C1 segment of cervical spinal cord (tissue), 14 donors: ENCODE measurements at places on chromosomes 1 and 21.

GRCh38 chr1:116483481-116484309 lies 87.1 kb downstream of the CD58 start:
- DNase-seq: peak; percentile 48

DNA sequence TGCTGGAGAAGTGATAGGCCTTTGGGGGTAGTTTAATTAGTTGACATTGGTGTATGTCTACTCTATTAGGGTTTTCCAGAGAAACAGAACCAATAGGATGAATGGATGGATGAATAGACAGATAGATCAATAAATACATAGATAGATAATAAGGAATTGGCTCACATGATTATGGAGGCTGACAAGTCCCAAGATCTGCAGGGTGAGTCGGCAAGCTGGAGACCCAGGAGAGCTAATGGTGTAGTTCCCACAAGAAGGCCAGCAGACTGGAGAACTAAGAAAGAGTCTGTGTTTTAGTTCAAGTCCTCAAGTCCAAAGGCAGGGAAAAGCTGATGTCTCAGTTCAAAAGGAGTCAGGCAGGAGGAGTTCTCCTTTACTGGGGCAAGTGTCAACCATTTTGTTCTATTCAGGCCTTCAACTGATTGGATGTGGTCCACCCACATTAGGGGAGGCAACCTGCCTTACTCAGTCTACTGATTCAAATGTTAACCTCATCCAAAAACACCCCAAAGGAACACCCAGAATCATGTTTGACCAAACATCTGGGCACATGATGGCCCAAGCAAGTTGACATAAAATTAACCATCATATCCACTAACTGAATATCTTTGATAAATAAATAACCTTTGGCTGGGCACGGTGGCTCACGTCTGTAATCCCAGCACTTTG lies 4.5 kb upstream of the SDE2 start:
- DNase-seq: no peak

DNA sequence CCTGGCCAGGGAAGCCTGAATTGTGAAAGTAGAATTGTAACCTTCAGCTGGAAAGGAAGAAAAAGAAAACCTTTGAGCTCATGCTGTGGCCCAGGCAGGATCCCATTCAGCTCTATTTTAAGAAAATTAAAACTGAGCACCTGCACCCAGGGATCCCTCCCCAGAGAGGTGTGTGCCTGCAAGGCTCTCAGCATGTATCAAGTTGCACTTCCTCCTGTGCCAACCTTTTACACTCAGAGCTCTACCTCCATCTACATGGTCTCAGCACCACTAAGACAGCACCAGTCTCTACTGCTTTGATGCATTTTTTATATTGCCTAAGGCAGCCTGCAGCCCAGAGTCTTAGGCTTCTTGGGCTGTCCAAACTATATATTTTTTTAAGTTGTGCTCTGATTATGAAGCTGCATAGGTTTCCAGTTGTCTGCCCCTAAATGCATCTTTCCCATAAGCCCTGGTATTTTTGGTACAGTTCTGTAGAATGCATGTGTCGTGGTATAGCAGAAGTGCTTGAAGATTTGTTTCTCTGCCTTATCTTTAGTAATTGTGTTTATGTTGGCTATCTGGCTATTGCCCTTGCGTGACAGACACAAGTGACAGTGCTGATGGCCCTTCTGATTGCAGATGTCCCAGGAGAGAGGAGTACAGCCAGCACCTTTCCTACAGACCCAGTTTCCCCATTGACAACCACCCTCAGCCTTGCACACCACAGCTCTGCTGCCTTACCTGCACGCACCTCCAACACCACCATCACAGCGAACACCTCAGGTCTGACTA lies 63.1 kb downstream of the PTPRC start:
- no peak for DNase-seq

DNA sequence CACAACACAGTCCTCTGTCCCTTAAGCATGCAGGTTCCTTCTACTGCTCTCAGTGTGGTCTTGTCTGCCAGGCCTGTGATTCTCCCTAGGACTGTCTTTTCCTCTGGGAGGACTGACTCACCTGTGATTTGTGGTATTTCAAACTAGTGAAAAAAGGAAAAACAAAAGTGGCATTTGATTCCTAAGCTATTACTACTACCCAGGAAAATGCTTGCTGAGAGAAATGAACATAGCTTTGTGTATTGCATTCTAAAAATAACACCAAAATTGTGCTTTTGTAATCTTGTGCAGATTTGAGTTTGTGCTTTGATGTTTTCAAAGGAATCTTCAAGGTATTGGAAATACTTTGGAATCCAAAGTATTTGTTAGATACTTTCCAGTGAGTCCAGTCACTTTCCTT lies 57.0 kb downstream of the GPR161 start:
- DNase-seq: no peak

- DNase-seq: no peak
Observed at GRCh38 chr1:151166505-151166956, 587 bp downstream of the SCNM1 start.

GRCh38 chr1:2003541-2004131 lies at the start of gene CFAP74:
TSS of gene CFAP74 (minus strand) at chr1:2003786. CDS start at chr1:1990956, 12,830 bp downstream.
- peak; percentile 36 for DNase-seq

DNA sequence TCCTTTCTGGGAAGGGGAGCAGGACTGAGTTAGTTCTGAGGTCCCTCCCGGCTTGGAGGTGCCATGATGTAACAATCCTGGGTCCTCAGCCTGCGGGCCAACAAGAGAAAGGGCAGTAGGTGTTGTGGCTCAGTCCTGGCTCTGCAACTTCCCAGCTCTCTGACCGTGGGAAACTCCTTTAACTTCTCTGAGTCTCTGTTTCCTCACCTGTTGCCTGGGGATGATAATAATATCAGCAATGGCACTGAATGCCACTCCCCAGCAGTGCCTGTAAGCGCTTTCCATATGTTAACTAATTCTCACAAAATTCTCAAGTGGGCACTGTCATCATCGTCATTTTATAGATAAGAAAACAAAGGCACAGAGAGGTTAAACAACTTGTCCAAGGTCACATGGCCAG lies 2.3 kb downstream of the PADI3 start:
- no peak for DNase-seq

- no peak for DNase-seq
Observed at GRCh38 chr21:24628046-24628445, 979.2 kb downstream of the MRPL39 start.

- DNase-seq: no peak
Observed at GRCh38 chr1:184822267-184822666, 67.6 kb upstream of the EDEM3 start.

- no peak for DNase-seq
Observed at GRCh38 chr1:67892476-67893125, 59.3 kb upstream of the GNG12 start.

GRCh38 chr1:206451134-206451686 lies 19.1 kb upstream of the IKBKE start:
- DNase-seq: peak; percentile 48

DNA sequence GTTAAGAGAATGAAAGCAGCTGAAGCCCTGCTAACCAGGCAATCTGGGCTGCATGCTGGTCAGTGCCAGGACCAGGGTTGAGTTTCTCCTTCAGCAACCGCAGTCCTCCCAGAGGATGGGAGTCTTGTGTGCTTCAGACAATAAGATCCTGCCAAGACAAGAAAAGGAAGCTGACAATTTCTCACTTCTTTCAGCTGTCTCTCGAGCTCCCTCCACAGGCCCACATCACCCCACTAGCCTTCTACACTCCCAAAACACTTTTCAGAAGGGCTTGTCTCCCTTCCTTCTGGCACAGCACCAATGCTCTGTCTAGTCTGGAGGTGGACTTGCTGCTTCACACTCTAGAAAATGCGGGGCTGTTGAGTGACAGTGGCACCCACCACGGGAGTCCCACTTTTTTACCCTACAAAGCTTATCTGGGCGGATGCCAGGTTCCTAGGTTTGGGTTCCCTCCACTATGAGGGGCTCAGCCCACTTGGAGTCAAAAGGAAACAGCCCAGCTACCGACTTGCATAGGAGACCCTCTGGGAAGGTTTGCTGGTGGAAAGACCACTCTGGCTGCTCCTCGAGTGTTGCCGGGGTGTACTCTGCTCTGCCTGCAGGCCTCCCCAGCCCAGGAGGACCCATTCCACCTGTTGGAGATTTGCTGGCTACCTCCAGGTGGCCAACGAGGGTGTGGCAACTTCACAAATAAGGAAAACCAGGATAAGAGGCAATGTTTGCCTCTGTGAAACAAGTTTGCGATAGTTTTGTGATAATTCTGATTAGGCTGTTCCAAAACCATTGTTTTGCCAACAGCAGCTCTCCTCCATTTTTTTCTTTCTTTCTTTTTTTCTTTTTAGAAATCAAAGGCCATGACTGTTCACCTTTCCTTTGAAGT lies 68.9 kb downstream of the TENT5C start:
- no peak for DNase-seq

- no peak for DNase-seq
Observed at GRCh38 chr1:202376247-202376646, 27.7 kb downstream of the PPP1R12B start.

GRCh38 chr1:112714313-112715263 lies 544 bp downstream of the PPM1J start:
- no peak for DNase-seq

GRCh38 chr1:221530791-221531190 lies 211.1 kb downstream of the DUSP10 start:
- no peak for DNase-seq
